Epithelial cell of proximal tubule (primary cell): ENCODE measurements at places on chromosomes 13 and 19. TPM values are rescaled to one million over a fixed set of nuclear protein-coding genes. Genes with fewer than 3 reads are reported as not detected.
A peak's percentile ranks its signal among the peaks of the same experiment; 100 is the strongest.

DNA sequence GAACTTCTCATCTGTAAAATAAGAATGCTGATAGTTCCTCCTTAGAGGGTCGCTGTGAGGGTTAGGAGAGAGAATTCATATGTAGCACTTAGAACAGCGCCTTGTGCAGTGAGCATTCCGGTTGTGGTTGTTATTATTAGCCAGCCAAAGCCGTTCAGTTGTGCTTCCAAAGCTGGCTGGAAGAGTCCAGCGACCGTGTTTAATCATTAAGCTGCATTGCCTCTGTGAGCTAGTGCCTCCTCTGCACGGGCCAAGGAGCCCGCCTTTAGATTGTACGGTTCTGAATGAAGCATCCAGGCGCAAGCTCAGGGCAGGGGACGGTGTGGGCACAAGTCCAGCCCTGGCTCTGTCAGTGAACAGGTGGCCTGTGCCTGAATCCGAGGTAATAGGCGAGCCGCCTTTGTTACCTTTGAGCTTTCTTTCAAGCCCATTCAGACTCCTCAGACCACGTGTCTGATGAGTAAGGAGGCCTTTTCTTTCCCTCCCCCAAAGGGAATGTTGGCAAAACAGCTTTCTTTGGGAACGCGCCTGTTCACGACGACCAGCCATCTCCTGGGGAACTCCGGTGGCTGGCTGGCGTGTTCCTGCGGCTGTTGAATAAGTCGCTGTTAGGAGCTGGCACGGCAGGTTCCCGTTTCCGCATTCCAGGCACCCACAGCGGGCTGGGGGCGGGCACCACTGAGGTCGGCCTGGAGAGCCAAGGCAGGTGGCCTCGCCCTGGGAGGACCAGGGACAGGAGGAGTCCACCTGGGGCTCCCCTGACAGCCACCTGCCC, 25.1 kb downstream of the SIPA1L3 start:
- DNase-seq = peak; percentile 91

ZNF442 gene
- 0.17 and 0.36 TPM in 2 replicates for total RNA-seq

RPS15 gene
- total RNA-seq = 2,061 and 3,361 TPM in 2 replicates

GPC5 gene
- total RNA-seq = 0.07 TPM in 1 of 2 replicates, not detected in the other

DNA sequence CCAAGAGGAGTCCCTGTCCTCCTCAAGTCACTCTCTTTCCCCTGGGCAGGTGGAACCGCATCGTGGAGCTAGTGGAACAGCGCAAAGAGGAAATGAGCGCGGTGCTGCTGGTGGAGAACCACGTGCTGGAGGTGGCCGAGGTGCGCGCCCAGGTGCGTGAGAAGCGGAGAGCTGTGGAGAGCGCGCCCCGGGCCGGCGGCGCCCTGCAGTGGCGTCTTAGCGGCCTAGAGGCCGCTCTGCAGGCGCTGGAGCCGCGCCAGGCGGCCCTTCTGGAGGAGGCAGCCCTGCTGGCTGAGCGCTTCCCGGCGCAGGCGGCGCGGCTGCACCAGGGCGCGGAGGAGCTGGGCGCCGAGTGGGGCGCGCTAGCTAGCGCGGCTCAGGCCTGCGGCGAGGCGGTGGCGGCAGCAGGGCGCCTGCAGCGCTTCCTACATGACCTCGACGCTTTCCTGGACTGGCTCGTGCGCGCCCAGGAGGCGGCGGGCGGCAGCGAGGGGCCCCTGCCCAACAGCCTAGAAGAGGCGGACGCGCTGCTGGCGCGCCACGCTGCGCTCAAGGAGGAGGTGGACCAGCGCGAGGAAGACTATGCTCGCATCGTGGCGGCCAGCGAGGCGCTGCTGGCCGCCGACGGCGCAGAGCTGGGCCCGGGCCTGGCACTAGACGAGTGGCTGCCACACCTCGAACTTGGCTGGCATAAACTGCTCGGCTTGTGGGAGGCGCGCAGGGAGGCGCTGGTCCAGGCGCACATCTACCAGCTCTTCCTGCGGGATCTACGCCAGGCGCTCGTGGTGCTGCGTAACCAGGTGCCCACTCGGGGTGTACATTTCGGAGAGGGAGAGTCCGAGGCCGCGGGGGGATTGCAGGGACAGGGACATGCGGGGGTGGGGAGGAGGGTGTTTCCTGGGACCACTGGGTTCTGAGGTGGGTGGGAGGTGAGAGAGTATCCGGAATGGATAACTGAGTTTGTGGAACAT, 52.8 kb downstream of the SPTBN4 start:
- DNase-seq = no peak

GTPBP3 gene
- 22.7 and 79.5 TPM in 2 replicates for total RNA-seq

GRCh38 chr19:2475018-2475701, 767 bp upstream of the GADD45B start:
- no peak for DNase-seq

URAD gene
- total RNA-seq = not detected in 2 replicates
